T-cell (primary cell): ENCODE measurements at places on chromosomes 2 and 18.

DNA sequence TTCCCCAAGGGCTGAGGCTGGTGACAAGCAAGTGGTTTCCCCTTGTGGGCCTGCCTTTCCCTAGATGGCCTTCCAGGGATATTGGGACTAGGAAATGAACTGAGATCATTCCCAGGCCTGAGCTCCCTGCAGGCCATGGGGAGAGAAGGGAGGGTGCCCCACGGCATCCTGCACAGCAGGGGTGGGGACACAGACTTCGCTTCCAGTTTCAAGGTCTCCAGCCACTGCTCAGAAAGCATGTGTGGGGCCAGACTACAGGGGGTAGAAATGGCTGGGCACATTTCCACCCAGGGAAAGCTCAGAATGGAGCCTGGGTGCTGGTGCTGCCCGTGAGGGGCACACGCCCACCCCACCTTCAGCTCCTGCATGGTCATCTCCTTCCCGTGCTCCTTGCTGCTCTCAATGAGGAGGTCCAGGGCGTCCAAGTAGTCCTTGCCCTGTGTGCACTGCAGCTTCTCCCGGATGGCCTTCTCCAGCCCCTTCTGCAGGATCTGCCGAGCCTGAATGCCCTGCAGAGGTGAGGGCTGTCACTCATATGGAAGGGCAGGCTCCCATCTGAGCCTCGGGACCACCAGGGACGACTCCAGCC lies 13.2 kb downstream of the CYP26B1 start:
- no peak for DNase-seq

- no peak for DNase-seq
These were observed 83.4 kb upstream of the MAPRE2 start for GRCh38 chr18:34957864-34958259.

DNA sequence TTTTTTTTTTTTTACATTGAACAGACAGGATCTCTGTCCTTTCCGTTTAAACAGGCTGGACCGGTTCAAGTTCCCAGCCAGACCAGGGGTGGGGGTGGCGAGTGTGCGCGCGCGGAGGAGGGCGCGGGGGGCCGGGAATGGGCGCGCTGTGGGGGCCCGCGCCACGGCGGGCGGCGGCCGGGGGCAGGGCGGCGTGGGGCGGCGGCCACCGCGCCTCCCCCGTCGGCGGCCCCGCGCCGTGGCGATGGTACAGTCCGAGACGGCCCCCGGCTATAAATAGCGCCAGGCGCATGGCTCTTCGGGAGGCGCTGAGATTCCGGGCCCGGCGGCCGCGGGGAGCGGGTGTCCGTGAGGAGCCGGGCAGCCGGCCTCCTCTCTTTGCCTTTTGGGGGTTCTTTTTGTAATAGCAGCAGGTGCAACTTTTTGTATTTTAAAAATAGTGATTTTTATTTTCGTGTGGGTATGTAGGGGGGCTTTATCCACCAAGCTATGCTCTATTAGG lies 430 bp upstream of the CELF4 start:
- DNase-seq = no peak

- DNase-seq = no peak
These were observed 37.8 kb upstream of the ATP6V1B1 start for GRCh38 chr2:70897977-70898226.

GRCh38 chr2:150937030-150937429 lies 324.6 kb downstream of the RBM43 start:
- DNase-seq = no peak

DNA sequence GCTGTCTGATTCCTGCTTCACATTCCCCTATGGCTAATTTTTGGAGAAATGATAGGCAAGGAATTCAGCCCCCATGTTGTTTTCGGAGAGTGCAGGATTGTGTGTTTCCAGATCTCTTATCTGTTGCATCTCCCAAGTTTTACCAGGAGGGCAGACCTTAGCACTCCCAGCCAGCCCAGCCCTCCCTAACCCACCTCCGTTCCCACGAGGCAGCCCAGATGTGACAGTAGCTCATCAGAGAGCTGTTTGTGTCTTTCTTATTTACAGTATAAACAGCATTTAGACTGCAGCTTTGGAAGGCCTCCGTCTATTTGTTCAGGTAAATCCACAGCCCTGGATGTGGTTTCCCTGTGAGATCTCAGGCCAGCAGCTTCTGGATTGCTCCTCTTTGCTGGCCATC lies 91.6 kb downstream of the THNSL2 start:
- no peak for DNase-seq

DNA sequence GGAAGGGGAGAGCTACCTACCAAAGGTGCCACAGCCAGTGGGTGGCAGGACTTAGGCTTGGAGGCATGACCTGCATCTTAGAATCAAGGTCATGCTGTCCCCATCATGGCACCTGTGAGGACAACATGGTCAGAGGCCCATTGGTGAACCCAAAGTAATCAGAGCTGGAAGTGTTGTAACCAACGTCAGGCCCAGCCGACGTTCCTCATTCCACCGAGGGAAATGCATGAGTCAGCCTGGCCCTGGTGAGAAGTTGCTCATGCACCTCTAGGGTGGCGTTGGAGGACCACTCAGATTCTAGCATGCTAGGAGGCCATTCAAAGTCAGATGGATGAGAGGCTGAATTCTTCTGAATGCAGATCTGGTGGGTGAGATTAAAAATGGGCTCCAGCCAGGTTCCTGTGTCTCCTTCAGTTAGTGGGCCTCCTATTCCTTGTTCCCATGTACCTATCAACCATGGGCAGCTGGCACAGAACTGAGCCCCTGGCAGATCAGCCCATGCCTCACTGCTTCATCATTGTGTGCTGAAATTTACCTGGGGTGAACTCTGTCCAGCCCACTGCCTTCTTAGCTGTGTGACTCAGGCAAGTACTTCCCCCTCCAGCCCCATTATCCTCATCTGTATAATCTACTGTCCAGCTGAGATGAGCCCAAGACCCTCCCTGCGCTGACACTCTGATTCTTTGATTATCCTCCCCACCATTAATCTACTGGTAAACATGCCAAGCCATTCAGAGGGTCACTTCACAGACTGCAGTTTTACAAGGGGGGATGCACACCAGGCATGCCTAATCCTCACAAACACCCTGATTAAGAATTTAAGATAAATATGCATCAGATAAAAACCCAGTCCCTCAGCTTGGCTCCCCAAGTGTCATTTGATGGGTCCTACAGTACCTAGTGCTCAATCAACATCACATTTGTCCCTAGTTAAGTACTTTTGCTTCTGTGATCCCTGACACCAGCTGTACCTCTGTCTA lies 14.0 kb downstream of the SLC14A2 start:
- no peak for DNase-seq

DNA sequence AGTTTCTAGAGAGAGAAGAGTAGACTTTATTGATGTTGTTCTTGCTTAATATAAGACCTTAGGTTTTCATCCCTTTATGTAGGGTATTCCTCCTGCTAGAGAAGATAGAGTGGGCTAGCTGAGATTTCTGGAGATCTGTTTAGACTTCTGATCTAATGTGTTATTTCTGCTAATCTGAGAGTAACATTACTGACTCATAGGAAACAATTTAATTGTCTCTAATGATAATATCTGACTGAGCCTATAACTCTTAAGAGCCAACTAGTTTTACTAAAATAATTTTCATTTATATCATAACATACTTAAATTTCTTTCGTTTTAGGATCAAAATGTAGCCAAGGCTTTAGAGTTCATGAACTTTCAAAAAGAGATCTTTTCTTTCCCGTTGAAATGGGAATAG lies 618.7 kb upstream of the ZEB2 start:
- no peak for DNase-seq
